Activated CD4-positive, alpha-beta T cell treated with anti-CD3 and anti-CD28 coated beads, Interleukin-2, Interleukin-6, amounts not matched to agents 100 ng/mL and 50 ng/mL, durations not matched to agents 16 hours and 8 hours (primary cell): ENCODE measurements at places on chromosomes 3 and 15.

DNA sequence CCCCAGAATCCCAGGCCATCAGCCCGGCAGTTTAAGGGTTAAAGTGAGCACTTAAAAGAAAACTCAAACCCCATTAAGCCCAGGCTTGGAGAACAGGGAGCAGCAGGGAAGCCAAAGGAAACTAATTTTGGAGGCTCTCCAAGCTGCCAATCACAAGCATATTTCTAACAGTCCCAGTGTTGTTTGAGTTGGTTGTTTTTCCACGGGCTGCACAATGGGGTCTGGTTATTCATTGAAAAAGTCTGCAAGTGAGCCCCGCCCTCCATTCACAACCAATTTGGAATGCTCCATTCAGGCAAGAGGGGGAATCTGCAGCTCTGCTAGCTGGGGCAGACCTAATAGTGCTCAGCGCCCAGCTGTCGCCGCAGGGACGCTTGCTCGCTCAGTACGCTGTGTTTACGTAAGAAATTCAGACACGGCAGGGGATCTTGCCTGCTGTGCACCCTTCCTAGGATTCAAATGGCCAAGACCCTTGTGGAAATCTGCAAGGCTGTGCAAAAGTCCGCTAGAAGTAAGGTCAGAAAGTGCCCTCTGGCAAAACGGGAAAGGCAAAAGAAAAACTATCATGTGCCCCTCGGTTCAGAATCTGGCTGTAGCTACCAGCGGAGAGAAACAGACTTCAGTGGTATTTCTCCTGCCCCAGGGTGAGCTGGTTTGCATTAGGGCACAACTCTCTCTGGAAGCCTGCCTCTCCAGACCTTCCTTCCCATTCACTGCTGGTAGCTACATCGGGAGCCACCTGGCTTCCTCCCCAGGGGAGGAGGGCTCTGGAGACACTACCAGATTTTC is 11.0 kb downstream of the ETV5 start:
- DNase-seq, result no peak

GRCh38 chr3:3119393-3119851 is 7.3 kb upstream of the TRNT1 start:
- peak; percentile 56 for DNase-seq

- DNase-seq, result no peak
Observed at GRCh38 chr3:110743202-110743601, 328.4 kb upstream of the NECTIN3 start.

- no peak for DNase-seq
Observed at GRCh38 chr3:10155123-10155472, 9.6 kb upstream of the IRAK2 start.

- no peak for DNase-seq
Observed at GRCh38 chr3:79960594-79960993, 192.8 kb upstream of the ROBO1 start.

GRCh38 chr3:156038869-156039268 is 81.5 kb upstream of the KCNAB1 start:
- DNase-seq, result no peak

- peak; percentile 24 for DNase-seq
Observed at GRCh38 chr15:52224211-52224610, 33.0 kb upstream of the GNB5 start.

GRCh38 chr15:90190606-90191343 is 10.4 kb upstream of the SEMA4B start:
- no peak for DNase-seq

DNA sequence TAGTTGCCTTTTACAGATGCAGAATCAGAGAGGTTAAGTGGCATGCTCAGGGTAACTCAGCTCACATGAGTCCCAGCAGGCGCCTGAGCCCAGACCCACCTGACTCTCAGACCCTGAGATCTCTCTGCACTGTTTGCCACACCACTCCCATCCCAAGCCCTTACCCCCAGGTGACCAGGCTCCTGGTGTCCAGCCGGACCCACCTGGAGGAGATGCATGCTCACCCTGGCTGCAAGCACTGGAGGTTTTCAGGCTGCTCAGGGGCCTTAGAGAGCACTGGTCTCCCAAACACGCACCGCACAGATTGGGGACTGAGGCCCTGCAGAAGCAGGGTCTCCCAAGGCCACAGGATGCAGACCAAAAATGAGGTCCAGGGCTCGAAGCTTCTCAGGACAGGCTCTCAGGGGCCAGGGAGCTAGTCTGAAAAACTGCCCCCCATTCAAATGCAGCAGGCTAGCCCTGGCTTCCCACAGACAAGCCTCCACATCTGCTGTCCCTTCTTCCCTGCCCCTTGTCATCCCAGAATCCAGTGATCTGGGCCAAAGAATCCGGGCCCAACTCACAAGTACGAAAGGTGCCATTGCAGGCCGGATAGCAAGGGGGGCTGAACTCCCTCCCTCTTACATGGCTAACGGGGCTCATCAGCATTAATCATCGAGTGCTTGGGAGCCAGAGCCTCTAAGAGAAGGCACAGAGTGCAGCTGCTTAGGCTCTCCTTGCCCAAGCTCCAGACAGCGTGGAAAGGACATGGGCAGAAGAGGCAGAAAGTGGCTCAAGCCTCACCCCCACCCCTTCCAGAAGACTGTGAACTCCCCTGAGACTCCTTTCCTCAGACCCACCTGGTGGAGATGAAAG is 90.2 kb upstream of the PRR20G start:
- no peak for DNase-seq

DNA sequence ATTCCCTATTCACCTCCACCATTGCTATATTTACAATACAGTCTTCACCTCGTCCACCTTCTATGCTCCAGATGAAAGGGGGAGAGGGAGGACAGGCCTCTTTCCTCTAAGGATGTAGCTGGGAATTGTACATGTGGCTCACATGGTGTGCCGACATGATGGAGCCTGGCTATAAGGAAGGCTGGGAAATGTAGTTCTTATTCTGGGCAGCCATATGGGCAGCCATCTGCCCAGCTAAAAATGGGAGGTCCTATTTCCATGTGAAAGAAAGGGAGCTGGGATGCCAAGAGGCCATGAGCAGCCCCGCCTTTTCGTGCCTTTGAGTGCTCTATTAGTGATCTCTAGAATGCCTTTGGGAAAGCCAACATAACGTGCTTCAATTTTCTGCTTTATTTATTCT is 27.1 kb upstream of the MGLL start:
- DNase-seq, result no peak

- DNase-seq, result no peak
Observed at GRCh38 chr3:12308517-12308916, 19.6 kb downstream of the PPARG start.

- peak; percentile 53 for DNase-seq
Observed at GRCh38 chr3:158731938-158732855, at the start of gene RARRES1. RARRES1 (minus strand) TSS chr3:158732457; CDS start chr3:158732415, 42 bp downstream.
